ENCODE measurements at places on chromosomes 7 and 10.

GRCh38 chr10:2620827-2621521 is 446.4 kb upstream of the PFKP start:
- no peak for DNase-seq

DNA sequence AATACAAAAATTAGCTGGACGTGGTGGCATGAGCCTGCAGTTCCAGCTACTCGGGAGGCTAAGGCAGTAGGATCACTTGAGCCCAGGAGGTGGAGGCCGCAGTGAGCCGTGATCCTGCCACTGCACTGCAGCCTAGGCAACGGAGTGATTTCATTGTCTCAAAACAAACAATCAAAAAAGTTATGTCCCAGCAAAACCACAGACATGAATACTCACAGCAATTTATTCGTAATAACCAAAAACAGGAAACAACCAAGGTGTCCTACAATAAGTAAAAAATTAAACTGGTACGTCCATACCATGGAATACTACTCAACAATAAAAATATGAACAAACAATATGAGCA is 11.6 kb upstream of the CYTH3 start:
- no peak for DNase-seq

DNA sequence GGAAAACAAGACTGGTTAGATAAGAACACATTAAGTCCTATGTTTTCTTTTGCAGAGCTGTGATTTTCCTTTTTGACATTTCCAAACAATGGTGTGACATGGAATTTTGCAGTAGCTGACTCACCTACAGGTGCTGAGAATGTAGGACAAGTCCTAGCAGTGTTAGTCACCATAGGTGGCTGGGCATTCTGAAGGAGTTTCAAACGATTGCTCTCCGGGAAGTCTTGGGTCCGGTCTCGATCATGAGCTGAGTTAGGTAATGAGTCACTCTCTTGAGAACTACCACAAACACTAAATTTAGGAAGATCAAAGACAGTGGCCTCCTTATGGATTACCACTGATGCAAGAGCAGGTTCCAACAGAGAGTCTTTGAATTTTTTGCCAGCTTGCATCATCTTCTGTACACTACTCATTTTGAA is 3.6 kb downstream of the FIGNL1 start:
- DNase-seq = no peak

GRCh38 chr7:98616381-98617050 is 569 bp upstream of the NPTX2 start:
- DNase-seq = no peak

GRCh38 chr7:137816696-137817320 is 30.0 kb downstream of the DGKI start:
- DNase-seq = no peak

GRCh38 chr7:82204694-82205093 is 238.9 kb downstream of the CACNA2D1 start:
- DNase-seq = no peak
